Endothelial cell of umbilical vein (primary cell): ENCODE measurements at places on chromosomes 1 and 21.
A peak's percentile ranks its signal among the peaks of the same experiment; 100 is the strongest.

DNA sequence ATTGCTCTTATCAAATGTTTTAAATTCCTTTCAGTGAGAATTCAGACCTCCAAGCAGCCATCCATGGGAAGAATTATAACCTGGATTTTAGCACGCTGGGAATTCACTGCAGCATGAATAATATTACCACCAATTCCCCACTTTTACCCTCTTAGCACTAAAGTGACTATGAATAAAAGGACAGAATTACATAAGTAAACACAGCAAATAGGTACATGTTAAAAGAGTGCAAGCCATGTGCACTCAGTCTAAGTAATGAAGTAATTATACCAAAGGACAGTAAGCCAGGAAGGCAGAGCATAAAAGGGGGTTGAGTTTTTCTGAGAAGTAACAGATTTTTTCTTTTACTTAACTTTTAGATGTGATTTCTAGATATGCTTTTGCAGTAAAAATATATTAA is 176.3 kb downstream of the DENND1B start:
- no peak for DNase-seq

DNA sequence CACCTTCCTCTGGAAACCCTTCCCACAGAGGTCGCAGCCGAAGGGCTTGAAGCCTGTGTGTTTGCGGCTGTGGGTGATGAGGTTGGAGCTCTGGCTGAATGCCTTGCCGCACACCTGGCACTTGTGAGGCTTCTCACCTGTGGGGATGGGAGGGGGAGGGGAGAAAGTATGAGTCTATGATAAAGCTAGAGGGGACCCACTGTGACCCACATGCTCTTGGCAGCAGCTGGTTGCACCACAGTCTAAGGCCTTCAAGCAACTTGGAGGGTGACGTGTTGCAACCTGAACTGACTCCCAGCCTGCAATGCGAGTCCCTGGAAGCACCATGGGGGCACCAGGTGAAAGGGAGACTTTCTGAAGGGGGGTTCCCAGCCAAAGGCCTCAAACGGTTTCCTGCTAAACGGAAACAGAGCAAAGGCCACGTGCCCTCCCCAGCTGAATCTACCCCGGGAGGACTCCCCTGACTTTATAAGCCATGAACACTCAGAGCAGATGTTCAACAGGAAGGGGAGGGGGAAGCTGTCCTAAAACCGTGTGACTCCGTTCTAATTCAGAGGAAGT is 10.6 kb downstream of the GFI1 start:
- no peak for DNase-seq

GRCh38 chr1:111739925-111740765 is 950 bp upstream of the INKA2 start:
- peak; percentile 59 for DNase-seq

DNA sequence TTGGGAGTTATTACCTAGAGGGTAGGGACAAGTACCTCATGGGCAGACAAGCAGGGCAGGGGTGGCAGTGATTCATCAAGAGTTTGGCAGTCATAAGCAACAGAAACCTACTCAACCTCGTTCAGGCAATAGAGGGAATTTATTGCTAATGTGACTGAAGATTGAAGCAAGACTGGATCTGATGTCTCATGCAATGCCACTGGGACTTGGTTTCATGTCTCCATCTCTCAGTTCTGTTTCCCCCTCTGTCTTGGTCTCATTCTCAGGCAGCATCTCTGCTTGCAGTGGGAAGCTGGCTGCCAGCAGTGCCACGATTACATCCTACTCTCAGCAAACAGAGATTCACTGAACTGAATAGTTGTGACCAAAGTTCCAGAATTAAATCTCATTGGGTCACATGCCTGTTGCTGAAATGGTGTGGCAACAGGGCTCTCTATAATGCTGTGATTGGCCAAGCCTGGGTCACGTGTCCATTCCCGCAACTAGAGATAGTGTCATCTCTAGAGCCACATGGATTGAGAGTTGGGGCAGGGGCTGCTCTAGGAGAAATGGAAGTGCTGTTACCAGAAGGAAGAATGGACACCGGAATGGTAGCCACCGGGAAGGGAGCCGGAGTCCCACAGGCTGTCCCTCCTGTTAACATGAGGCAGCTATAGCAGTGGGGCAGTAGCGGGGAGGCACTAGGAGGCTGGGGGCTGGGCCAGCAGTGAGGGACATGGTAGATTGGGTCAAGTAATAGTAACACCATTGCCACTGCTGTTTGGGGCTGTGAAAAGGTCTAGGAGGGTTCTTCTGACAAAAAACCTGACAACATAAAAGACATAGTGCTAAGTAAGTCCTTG is 3.9 kb upstream of the CDC42 start:
- no peak for DNase-seq

DNA sequence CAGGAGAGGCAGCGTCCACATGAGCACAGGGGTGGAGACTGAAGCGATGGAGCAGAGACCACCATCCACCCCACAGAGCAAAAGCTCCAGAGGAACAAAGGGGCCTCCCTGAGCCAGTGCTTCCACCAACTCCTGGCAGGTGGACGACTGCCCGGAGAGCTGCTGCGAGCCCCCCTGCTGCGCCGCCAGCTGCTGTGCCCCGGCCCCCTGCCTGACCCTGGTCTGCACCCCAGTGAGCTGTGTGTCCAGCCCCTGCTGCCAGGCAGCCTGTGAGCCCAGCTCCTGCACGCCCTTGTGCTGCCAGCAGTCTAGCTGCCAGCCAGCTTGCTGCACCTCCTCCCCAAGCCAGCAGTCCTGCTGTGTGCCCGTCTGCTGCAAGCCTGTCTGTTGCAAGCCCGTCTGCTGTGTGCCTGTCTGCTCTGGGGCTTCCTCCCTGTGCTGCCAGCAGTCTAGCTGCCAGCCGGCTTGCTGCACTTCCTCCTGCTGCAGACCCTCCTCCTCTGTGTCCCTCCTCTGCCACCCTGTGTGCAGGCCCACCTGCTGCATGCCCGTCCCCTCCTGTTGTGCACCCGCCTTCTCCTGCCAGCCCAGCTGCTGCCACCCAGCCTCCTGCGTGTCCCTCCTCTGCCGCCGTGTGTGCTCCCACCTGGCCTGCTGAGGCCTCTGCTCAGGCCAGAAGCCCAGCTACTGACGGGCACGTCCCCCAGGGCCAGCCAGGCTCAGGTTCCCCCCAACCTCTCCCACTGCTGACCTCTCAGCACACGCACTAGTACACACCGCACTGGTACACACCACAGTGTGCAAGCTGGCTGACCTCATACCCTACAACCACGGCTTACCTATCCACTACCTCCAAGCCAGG is 5.4 kb downstream of the KRTAP10-12 start:
- DNase-seq, result no peak

- no peak for DNase-seq
Measured at GRCh38 chr21:43899307-43900077, 34.5 kb downstream of the AGPAT3 start.

- no peak for DNase-seq
Measured at GRCh38 chr1:9451081-9451480, 88.2 kb upstream of the SLC25A33 start.

- no peak for DNase-seq
Measured at GRCh38 chr1:178579562-178579961, 66.7 kb downstream of the TEX35 start.

DNA sequence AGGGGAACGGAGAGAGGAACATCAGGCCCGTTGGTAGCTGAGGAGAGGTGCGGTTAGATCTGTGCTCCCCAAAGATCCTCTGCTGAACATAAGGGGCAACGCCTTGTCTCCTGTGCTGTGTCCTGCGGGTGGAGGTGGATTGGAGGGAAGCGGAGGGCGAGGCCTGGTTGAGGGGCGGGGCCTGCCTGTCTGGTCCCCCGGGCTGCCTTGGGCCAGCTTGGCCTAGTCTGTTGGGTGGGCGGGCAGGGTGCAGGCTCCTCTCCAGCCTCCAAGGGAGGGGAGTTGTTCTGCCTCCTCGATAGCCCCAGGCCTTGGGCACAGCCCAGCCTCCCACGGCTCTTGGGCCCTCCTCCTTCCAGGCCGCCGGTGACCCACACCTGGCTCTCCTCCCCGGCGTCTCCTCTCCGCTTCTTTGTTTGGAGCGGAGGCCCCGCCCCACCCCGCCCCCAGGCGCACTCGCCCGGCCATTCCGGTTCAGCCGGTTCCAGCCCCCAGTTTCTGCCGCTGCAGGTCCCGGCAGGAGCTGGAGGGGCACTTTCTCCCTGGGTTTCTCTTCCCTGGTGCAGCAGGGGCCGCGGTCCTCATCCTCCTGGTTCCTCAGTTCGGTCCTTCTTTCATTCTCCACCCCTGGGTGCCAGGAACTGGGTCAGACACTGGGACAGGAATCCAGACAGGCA is 19.4 kb downstream of the PTPRF start:
- no peak for DNase-seq

DNA sequence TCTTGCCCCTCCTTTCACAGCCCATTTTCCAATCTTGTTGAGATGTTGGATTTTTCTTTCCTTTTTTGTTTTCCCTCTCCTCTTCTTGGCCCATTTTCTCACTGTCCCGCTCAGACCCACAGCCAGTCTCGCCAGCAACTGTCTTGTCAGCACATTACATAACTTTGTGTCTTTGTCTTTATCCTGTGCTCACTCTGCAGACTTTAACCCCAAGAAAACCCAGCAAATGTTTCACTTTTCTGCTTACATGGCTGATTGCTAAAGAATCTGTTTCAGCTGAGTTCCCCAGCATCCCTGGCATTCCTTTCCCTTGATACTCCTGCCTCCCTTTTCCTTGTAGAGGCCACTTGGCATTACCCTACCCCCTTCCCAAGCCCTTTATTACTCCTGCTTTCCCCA is 74.6 kb downstream of the ZNF648 start:
- no peak for DNase-seq

DNA sequence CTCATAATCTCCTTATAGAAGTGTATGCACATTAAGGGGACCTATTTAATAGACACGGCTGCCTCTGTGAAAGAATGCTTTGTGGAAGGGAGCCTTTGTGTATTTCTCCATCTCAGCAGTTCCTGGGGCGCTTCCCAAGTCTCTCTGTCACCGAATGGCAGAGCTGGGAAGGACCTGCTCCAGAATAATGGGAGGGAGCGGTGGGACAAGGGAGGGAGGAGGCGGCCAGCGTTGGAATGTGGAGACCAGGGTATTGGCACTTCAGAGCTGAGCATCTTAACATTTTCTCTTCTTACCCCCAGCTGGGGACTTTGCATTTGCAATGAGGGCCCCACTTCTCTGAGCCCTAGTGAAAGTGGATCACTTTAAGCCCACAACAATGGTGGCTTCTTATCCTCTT is 23.9 kb downstream of the CACHD1 start:
- no peak for DNase-seq

- DNase-seq, result no peak
Measured at GRCh38 chr1:95282518-95282895, 48.5 kb downstream of the RWDD3 start.

DNA sequence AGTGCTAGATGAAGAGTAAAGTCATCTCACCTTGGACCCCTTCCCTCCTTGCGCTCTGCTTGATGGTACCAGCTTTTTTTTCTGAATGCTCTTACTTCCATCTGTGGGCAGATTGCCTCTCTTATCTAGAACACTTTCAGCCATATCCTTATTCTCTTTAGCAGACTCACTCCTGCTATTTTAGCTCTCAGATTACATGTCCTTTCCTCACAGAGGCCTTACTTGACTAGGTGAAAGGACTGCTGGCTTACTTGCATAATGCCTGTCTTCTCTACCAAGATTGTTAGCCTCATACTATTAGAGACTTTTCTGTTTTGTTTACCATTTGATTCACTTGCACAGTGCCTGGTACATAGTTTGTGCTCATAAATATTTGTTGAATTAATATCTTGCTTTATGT is 9.3 kb downstream of the IFI44 start:
- no peak for DNase-seq

- peak; percentile 75 for DNase-seq
Measured at GRCh38 chr1:227315629-227316346, 2.5 kb downstream of the CDC42BPA start.

DNA sequence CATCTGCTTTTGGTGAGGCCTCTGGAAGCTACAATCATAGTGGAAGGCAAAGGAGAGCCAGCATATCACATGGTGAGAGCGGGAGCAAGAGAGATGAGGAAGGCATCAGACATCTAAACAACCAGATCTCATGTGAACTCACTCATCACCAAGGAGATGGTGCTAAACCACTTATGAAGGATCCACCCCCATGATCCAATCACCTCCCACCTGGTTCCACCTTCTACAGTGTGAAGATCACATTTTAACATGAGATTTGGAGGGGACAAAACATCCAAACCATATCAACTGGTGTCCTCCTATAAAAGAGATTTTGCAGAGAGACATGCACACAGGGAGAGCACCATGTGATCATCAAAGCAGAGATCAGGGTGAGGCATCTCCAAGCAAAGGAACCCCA is 578.6 kb downstream of the MATN1 start:
- no peak for DNase-seq

DNA sequence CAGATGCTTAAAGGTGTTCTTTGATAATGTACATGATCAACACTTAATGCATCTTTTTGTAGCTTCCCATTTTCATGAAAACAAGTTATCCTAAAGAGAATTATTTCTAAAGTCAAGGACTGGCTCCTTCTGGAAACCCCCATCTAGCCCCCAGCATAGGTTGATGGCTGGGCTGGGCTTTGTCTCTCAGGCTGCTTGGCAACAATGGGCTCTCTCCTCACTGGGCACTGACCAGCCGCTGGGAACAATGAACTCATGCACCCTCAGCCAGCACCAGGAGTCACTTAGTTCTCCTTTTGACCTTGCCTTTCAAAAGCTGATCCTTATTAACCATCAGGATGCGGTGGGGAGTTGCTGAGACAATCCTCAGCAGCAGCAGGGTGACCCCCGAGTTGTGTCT is 293.0 kb upstream of the PLXNA2 start:
- DNase-seq, result no peak

DNA sequence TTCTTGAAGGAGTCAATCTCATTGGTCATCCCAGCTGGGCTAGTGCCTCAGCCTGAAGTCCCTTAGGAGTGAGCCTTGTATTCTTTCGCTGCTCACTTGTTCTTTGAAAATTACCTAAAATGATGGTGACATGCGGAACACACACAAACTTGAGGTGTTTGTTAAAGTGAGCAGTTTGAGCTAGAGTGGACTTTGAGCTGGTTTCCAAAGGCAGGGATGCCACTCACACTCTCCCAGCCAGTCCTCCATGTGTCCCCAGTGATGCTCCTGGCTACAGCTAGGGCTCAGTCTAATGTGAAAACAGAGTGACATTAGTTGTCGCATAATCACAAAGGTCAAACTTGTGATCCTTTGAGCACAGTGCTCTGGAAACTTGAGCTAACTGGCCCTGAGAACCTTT is 84.3 kb downstream of the DTL start:
- no peak for DNase-seq

GRCh38 chr1:29415861-29416260 is 179.5 kb downstream of the PTPRU start:
- DNase-seq, result no peak

DNA sequence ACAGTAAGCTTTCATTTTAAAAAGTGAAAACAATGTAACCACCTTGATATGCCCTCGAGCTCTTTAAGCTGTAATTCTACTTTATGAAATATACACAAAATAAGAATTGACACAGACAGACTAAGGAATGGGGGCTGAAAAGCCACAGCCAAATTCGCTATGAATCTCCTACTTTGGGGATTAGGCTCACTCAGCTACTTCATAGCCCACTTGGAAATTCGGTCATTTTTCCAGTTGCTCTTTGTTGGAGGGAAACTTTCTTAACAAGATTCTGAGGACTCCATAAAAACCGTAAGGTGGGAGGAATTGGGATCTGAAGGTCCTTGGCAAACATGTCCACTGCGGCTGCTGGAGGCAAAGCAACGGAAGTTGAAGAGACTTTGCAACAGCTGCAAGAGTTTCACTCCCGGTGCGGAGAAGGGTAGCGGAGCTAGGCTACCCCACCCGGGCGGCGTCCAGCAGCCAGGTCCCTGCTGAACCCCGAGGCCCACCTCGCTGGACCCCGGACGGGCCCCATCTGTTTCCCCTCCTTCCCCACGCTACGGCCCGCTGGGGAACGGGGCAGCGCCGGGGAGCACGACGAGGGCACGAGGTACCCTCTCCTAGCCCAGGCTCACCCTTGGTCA is 634 bp downstream of the MYCBP start:
- no peak for DNase-seq
